ENCODE measurements at places on chromosomes 3 and 15.

DNA sequence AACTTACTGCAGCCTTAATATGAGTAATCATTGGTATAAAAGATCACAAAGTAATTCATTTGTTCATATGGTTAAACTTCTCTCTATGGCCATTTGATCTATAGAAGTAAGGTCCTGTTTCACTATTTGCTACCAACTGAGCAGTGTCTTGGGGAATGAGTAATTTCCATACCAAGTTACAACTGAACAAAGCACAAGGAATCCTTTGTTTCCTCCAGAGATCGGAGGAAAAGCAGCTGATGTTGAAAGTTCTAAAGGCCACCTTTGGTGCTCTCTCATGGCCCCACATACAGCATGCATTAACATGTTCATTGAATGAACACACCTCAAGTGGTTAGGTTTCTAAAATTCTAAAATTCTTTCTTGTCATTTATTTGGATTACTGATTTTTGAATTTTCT, 7.1 kb upstream of the CNTN3 start:
- DNase-seq, result no peak

GRCh38 chr15:94844198-94844537, 612.8 kb downstream of the MCTP2 start:
- DNase-seq, result no peak

GRCh38 chr3:196214783-196215441, 1.4 kb upstream of the SLC51A start:
- no peak for DNase-seq

DNA sequence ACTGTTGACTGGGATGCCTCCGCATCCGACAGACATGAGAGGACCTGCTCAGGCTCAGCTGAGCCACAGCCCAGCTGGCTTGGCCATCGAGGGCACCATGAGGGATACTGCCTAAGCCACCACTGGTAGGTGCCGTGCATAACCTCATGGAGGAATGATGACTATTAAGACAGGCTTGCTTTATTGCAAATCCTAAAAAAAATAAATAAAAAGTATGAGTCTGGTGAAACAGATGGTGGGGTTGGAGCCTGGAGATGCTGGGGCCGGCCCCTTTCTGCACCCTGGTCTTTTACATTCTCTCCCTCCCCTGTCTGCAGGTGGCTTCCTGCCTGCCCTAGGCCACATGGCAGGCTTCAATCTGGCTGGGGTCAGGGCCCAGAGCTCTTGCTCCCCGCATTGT, 24.0 kb upstream of the RAD18 start:
- no peak for DNase-seq

GRCh38 chr15:77002436-77002835, 7.5 kb downstream of the PSTPIP1 start:
- DNase-seq, result no peak

DNA sequence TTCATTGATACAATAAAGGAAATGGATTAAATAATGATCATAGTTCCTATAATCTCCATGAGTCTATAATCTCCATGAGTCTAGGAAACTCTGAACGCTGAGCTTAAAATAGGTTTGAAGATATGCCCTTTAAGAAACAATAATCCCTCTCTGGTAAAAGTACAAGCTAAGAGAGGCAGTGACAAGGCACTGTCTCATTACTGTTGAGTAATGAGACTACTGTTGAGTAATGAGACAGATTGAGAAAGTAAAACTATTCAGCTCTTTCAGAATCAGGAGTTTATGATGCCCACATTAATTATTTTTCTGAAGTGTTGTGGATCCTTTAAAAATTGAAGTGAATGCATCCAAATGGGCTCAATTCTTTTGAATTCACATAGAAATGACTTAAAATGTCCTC, 235.5 kb upstream of the THRB start:
- no peak for DNase-seq

DNA sequence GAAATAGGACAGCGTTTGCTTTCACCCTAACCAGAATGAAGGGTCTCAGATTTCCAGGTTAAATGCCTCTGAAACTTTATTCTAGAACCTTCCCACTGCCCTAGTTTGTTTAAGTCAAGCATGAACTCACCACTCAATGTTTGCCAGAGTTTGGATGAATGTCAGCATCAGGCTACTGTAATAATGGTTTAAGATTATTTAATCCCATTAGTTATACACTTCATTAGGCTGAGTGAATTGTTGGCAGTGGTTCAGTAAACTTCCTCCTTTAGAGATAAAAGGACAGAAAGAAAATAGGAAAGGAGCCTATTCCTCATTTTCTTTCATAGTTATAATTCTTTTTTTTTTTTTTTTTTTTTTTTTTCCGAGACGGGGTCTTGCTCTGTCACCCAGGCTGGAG, 401.9 kb upstream of the TPRG1 start:
- no peak for DNase-seq

GRCh38 chr15:44018151-44018550, 176.9 kb downstream of the FRMD5 start:
- no peak for DNase-seq
